CD4-positive, alpha-beta T cell treated with Interferon alpha-2 for 1 hour (primary cell): ENCODE measurements at places on chromosomes 3 and 15.

DNA sequence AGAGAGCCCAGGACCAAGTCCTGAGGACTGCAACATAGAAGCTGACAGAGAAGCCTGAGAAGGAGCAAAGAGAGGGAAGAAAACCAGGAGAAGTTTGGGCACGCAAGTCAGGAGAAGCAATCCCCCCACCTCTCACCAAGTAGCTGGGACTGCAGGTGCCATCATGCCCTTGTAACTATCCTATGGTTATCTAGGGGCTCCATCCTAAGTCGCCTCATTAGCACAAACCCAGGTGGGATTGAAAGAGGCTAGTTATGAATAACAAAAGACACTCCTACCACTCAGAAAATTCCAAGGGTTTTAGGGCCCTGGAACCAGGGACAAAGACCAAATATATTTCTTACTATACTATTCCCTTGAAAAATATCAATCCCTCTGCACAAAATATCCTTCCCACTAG is 53.5 kb downstream of the CCR4 start:
- no peak for DNase-seq

- DNase-seq = no peak
Measured at GRCh38 chr15:81534124-81534523, 160.1 kb upstream of the TMC3 start.

DNA sequence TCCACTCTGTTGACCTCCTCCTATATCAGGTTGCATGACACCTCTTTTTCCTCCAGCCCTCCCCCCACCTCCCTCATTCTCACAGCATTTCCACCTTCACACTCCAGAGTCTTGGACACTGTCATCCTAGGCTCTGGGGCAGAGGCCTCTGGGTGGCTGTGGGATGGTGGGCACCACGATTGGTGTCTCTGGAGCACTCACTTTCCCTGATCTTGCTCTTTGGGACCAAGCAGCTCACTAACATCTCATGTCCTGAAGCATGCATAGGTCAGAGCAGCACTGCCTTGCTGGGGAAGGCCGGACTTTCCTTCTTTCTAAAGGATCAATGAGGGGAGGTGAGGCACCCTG is 14.9 kb downstream of the ZBTB47 start:
- DNase-seq = no peak

DNA sequence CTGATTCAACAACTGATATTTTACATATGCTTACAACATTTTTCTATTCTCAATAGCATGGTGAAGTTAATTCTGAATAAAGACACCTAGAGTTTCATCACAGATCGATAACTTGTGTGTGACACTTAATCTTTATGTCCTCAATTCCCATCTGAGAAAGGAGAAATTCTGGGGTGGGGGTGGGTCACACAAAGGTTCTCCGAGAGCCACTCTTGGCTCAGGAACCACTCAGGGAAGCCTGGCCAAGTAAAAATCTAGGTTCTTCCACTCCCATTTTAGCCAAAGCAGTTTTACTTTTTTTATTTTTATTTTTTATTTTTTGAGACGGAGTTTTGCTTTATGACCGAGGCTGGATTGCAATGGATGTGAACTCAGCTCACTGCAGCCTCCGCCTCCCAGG is 111.0 kb upstream of the TBL1XR1 start:
- no peak for DNase-seq

GRCh38 chr15:93019090-93019489 is 69.9 kb downstream of the RGMA start:
- DNase-seq = no peak

- no peak for DNase-seq
Measured at GRCh38 chr3:182413061-182413460, 380.2 kb upstream of the ATP11B start.

DNA sequence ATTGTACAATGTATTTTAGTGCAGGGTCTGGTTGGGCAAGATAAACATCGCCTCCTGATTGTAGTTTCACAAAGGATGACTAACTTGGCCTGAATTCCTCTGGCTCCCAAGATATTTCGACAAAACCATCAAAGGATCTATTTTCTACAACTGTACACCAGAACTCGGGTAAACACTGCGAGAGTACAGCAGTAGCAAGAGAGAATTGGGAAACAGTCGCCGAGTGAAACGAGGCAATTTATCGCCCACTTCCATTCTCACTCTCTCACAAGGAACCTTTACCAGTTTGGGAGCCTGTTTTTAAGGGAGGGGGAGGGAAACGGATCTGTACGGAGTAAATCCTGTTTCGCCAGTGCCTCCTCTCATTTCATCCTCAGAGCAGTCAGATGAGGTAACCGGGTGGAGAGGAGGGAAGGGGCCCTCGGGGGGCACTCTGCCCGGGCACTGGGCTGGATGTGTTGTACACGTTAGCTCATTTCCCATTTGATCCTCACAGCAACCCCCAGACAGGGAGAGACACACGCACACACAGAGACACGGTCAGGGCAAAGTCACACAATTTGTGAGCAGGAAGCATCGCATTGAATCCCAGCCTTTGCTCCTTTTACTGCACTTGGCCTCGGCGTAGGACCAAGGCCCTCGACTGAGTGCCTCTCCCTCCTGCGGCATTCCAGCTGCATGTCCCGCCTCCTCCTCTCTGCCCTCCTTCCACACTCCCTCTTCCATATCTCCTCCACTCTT is 120.1 kb downstream of the LIPC start:
- DNase-seq = no peak

- no peak for DNase-seq
Measured at GRCh38 chr3:145557405-145557804, 603.6 kb downstream of the PLOD2 start.

- DNase-seq = no peak
Measured at GRCh38 chr15:41288464-41288863, 43.9 kb downstream of the OIP5 start.

DNA sequence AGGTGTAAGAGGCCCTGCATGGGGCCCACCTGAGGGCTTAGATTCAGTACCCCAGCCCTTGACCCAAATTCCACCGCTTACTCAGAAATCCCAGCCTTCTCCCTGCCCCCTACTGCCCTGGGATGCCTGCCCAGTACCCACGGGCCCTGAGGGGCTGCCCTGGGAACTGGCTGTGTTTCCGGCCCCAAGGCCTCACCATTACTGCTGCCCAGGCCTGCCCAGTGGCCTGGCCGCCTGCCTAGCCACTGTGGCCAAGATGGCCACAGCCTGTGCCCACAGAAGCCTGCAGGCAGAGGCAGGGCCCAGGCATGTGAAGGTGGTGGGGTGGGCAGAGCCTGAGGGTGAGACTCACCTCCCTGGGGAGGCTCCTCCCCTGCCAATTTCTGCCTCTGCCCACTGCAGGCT is 6.1 kb upstream of the PRKCD start:
- DNase-seq = no peak
